ENCODE measurements at places on chromosomes 6 and 20.

- no peak for DNase-seq
Observed at GRCh38 chr20:53576586-53577318, 16.9 kb downstream of the ZNF217 start.

DNA sequence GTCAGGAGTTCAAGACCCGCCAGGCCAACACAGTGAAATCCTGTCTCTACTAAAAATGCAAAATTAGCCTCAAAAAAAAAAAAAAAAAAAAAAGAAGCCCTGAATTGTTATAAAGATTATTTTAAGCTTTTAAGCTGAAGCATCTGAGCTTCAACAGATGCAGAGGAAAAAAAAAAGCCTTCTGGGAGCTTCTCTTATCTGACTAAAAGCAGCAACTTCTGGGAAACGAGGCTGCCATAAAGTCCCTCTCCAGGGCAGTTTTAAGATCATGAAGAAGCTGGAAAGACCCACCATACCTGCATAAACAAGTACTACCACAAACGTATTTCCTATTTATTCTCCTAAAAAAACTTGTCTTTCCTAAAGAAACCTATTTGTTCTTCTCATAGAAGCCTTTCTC lies 3.6 kb downstream of the SERINC3 start:
- DNase-seq, result no peak

DNA sequence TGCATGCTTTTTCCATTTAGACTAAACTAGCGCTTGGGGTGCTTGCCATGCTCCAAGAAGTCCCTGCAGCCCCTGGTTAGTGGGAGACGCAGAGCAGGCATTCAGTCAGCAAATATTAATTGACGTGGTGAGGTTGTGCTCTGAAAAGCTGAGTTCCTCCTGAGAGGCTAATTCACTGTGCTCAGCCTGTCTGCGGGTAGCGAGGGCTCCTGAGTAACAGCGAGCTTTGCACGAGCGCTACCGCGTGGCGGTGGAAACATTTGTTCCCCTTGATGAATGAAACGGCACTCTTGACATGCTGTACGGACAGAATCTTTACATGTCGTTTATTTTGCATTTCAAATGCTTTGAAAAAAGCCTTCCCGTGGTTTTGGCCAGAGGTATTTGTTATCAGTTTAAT lies 170.6 kb upstream of the AGPAT4 start:
- DNase-seq, result peak; percentile 84

DNA sequence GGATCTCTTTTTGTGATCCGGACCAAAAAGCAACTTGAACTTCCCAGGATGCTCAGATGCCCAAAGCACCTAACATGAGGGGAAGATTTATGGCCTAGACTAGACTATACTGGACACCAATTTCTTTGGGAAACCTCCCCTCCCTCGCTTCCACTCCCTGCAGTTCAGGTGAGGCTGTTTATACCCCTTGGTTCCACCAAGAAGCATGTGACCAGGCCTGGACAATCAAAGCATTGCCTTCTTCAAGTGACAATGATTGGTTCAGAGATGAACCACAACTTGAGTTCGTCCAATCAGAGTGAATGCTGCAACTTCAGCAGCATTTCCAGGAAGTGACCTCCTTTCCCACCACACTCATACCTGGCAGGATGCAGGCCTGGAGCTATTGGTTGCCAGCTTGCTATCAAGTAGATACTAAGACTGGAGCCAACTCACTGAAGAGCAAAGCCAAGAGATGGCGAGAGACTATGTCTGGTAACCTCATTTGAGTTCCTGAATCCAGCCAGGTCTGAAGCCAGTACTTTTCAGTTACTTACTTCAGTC lies 45.6 kb upstream of the SLC9A8 start:
- no peak for DNase-seq

DNA sequence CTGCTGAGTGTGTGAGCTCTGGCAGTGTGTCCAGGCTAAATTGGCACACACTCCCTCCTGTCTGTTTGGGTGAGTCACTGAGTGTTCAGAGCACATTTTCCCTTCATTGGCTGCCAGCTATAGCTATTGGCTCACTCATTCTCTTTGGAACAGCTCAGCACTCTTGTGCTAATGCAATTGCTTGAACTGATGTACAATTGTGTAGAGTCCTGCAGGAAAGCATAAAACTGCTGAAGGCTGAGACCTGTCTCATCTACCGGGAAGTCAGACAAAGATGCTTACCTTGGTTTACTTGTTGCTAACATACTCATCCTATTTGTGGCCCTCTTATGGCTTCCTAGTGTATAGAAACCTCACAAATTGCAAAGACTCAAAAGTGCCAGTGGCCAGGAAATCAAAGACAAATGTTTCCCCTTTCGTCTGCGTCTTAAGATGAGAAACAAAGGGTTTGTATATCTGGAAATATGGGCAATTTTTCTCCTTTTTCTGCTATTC lies 351.0 kb downstream of the BCKDHB start:
- DNase-seq, result peak; percentile 97

DNA sequence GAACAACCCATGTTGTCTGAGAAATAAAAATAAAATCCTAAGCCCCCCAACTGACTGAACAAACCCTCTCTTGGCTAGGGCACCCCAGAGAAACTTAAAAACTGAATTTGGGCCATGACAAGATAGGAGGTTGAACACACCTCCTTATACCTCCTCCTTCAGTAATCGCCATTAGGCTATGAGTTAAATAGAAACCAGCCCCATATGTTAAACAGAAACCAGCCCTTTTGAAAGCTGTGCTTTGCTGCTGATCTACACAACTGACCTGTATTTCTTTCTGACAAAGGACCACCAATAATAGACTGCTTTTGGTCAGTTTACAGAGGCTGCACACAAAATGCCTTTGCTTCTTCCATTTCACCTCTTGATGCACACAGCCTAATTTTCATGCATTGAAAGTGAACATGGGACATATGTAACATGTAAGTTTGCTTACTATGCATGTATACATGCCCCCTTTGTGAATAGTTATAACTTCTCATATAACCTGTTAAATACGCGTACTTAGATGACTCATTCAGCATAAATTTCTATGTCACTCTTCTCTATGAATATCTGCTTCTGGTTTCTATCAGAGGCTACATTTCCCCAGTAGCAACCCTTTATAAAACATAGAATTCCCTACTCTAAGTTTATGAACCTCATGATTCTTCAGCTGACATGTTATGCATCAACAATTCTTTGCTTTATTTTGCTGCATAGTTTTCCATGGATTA lies 462.9 kb downstream of the COL12A1 start:
- DNase-seq, result no peak

- DNase-seq, result no peak
Observed at GRCh38 chr20:15710636-15711035, 862.6 kb downstream of the KIF16B start.

- peak; percentile 61 for DNase-seq
Observed at GRCh38 chr6:41705996-41706835, 29.2 kb downstream of the TFEB start.

GRCh38 chr6:56890683-56891429 lies 64.1 kb upstream of the BEND6 start:
- peak; percentile 91 for DNase-seq

DNA sequence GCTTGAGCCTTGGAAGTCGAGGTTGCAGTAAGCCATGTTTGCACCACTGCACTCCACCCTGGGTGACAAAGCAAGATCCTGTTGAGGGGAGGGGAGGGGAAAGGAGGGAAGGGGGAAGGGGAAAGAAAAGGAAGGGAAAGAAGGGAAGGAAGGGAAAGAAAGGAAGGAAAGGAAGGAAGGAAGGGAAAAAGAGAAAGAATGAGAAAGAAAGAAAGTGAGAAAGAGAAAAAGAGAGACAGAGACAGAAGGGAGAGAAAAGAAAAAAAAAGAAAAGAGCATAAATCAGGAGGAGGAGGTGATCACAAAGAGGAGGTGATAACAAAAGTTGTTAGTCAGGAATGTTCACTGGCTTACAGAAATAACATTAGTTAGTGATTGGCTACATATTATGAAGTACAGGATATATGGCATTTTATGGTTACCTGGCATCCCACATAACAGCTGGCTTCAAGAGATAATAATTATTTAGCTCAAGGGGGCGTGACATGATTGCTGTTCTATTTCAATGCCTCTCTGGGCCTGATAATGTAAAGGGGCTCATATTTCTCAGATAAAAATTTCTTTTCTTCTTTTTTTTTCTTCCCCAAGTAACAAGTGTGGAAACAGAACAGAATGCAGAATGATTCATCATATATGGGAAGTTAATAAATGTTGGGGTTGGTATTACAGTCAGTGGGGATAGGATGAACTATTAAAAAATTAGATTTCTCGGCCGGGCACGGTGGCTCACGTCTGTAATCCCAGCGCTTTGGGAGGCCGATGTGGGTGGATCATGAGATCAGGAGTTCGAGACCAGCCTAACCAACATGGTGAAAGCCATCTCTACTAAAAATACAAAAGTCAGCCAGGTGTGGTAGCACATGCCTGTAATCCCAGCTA lies 27.1 kb downstream of the SAMHD1 start:
- DNase-seq, result no peak

- peak; percentile 12 for DNase-seq
Observed at GRCh38 chr6:80268865-80269730, 162.6 kb downstream of the BCKDHB start.

GRCh38 chr6:72677740-72678139 lies 55.9 kb downstream of the KCNQ5 start:
- DNase-seq, result no peak

GRCh38 chr6:14964556-14965270 lies 281.2 kb upstream of the JARID2 start:
- DNase-seq, result no peak

DNA sequence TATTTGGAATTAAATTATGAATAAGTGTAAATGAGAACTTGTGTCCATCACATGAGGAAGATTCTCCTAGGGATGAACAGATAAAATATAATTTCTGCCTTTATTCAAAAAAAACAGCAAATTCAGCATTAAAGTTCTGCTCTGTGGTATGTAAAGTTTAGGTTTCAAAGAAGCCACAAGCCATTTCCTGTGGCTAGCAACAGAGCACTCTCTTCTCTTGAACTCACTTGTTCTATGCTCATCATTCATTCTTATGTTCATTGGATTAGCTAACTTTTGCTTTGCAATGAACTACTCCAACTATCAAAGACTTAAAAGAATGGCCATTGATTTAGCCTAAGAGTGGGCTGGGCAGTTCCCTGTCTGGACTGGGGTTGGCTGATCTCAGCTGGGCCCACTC lies 20.8 kb upstream of the SNRPB2 start:
- DNase-seq, result no peak

- no peak for DNase-seq
Observed at GRCh38 chr20:33883164-33883563, 72.0 kb downstream of the CHMP4B start.

DNA sequence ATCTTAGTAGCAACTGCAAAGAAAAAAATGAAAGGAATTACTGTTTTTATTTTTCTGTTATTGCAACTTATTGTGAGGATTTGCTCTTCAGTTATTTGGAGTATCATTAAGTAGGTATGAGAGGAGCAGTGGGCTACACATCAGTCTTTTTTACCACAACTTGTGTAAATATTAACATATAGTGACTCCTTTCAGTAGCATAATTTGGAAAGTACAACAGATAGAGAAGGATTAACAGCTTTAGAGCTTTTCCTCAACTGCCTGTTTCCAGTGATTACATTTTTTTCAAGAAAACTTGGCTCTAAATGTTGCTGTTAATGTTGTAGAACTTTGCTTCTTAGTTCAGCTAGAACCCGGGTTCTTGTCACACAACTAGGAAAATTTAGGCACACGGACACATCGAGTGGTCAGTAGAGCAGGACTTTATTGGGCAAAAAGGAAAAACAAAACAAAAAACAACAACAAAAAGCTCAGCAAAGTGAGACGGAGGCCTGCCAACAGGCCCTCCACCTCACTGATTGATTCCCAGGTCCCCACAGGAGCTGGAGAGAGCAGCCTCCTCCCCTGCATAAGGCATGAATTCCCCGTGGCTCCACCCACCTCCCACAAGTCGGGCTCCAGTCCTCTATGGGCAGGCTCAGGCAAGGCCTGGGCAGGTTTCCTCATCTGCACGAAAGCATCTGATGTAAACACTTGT lies 75.1 kb downstream of the ADGRG6 start:
- DNase-seq, result peak; percentile 14

- no peak for DNase-seq
Observed at GRCh38 chr6:133214267-133214666, 26.9 kb upstream of the EYA4 start.

DNA sequence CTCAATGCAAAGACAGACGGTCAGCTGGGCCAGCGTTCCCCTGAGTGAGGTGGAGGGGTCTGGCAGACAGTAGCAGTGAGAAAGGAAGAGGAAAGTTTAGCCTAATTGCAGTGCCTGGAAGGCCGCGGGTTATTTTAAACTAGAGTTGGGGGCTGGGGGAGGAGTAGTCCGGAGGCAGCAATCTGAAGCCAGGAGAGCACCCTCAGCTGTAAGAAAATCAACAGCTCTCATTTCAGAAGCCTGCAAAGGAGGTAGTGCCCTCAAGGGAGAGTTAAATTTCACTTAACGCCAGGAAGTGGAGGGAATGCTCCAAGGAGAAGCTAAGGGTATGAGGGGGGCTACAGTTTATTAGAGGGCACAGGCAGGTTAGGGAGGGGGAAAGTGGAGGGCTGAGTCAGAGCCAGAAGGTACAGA lies 26.9 kb downstream of the RING1 start:
- no peak for DNase-seq

- DNase-seq, result no peak
Observed at GRCh38 chr6:107246972-107247615, 131.8 kb upstream of the BEND3 start.

DNA sequence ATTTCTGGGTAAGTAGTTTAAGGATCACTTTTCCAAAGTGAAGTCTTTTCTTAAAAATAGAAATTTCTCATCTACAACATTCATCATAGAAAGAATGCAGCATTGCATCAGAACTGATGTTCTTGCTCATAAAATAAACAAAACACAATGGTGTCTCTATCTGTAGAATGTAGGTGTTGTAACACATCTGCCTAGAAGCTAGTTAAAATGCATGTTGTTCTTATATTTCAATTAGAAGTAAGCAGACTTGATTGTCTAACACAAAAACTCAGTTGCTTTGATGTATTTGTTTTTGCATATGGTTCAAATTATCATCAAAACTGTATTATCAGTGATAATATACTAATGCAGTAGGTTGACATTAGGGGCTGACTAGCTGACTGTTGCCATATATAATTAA lies 654.7 kb upstream of the FLRT3 start:
- DNase-seq, result peak; percentile 32

- DNase-seq, result no peak
Observed at GRCh38 chr6:40343877-40344565, 243.1 kb downstream of the LRFN2 start.

- no peak for DNase-seq
Observed at GRCh38 chr6:150949526-150949925, 84.0 kb downstream of the MTHFD1L start.

DNA sequence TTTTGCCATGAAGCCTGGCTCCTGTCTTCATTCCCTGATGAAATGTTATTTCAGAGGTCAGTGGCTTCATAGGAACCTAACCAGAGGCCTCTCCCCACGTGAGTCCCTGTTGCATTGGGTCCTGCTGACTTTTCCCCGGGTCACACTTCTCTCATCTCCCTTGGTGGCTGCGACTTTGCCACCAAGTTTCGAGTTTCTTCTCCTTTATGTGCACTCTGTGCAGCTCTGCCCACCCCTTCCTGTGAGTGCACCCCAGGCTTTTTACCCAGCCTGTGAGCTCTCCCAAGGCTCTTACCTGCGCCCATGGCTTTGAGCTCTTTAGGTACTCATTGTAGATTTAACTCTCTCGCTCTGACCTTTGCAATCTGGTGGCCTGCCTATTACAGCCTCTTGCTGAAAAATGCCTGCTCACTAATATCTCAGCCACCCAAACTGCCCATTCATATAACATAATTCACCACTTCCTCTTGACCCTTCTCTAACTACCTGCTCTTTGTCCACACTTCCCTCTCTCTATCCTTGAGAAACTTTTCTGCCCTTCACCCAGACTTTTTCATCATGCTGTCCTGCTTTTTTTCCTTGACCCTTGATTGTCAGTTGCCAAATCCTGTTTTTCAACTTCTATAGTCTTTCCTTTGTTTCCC lies 105.9 kb downstream of the SASH1 start:
- DNase-seq, result no peak

Measured in astrocyte (in vitro differentiated cells and primary cell).